ENCODE measurements at places on chromosomes 5 and 9. TPM values are rescaled to one million over a fixed set of nuclear protein-coding genes. Genes with fewer than 3 reads are reported as not detected.

PPP1R26 gene
- total RNA-seq, result 17.6 TPM

CCDC107 gene
- 70.9 TPM for total RNA-seq

RORB gene
- total RNA-seq, result 3.2 TPM

FREM1 gene
- 1.8 TPM for total RNA-seq

N4BP3 gene
- 1.5 TPM for total RNA-seq

KIF4B gene
- 0.05 TPM for total RNA-seq

FAXDC2 gene
- total RNA-seq, result 28.2 TPM

C5 gene
- 1.4 TPM for total RNA-seq

MED27 gene
- 15.0 TPM for total RNA-seq

ADAMTS2 gene
- total RNA-seq, result 22.7 TPM

CATSPER3 gene
- total RNA-seq, result 0.68 TPM
